Activated CD8-positive, alpha-beta memory T cell treated with anti-CD3 and anti-CD28 coated beads for 36 hours (primary cell): ENCODE measurements at places on chromosomes 16 and 17. TPM values are rescaled to one million over a fixed set of nuclear protein-coding genes. Genes with fewer than 3 reads are reported as not detected.

C1QTNF8 gene
- not detected for total RNA-seq

C17orf100 gene
- total RNA-seq: 1.5 TPM

ACBD4 gene
- 9.3 TPM for total RNA-seq

TEKT5 gene
- not detected for total RNA-seq

ITGAD gene
- not detected for total RNA-seq

NCOR1 gene
- 137 TPM for total RNA-seq

SMIM36 gene
- total RNA-seq: not detected

WBP2 gene
- total RNA-seq: 52.9 TPM
